Activated B cell treated with CpG ODN at 0.5 μM for 24 hours (primary cell): ENCODE measurements at places on chromosomes 2 and 18.

DNA sequence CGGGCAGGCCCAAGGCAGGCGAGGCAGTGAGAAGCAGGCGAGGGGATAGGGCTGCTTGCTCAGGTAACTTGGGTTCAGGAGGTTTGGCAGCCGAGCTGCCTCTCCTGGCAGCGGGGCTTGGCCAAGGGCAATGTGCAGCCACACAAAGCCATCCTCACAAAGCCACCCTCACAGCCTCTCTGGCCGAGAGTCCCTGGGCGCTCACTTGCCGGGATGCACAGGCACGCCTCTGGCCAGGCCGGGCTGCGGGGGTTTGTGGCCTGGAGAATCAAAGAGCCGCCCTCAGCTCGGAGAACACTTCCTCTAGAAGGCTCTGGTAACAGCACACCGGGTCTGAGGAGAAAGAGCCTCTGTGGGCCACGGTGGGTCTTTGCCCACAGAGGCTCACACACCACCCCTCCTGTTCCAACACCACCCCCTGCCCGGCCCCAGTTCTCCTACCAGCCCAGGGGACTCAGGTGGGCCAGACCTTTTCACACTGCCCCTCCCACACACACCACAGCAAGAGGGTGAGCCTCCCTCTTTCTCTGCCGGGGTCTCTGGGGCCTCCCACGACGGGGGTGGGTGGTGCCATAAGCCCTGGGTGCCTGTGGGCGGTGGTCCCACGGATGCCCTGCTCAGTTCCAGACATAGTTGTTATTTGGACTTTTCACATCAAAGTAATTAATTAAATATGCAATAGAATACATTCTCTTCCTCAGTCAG, 186.9 kb downstream of the ZFP36L2 start:
- no peak for DNase-seq

DNA sequence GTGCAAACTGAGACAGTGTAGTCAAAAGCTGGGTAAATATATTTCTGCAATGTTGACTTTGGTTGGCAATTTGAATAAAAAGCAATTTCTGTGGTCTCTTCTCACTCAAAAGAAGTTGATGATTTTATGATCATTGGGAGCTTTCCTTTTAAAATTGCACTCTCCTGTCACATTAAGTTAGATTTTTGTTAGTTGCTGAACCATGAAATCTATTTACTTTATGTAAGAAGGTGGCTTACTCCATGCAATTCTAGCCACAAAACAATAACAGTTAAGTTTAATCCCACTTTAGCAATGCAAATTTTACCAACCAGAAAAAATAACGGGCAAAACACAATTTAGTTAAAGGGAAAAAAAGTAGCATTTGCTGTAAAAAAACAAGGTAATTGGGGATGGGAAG, 48.3 kb downstream of the DLGAP1 start:
- DNase-seq, result no peak

GRCh38 chr2:144475044-144475443, 44.9 kb downstream of the ZEB2 start:
- no peak for DNase-seq

- DNase-seq, result no peak
These were observed 85.2 kb downstream of the RBMS1 start for GRCh38 chr2:160408173-160408958.
